Renal cortical epithelial cell (primary cell): ENCODE measurements at places on chromosomes 2 and 18. TPM values are rescaled to one million over a fixed set of nuclear protein-coding genes. Genes with fewer than 3 reads are reported as not detected.
A peak's percentile ranks its signal among the peaks of the same experiment; 100 is the strongest.

The MC5R gene
- not detected in 2 replicates for total RNA-seq

The CNDP1 gene
- total RNA-seq = under 0.01 and 0.05 TPM in 2 replicates

The STK11IP gene
- total RNA-seq = 12.7 and 18.7 TPM in 2 replicates

The ACMSD gene
- total RNA-seq = 3.3 and 21.7 TPM in 2 replicates

The CNRIP1 gene
- 1.6 and 2.9 TPM in 2 replicates for total RNA-seq

The DLGAP1 gene
- 1.7 and 7.2 TPM in 2 replicates for total RNA-seq

The SPOPL gene
- 15.6 and 20.9 TPM in 2 replicates for total RNA-seq

GRCh38 chr2:213253162-213253561 lies 31.1 kb upstream of the SPAG16 start:
- no peak for DNase-seq

DNA sequence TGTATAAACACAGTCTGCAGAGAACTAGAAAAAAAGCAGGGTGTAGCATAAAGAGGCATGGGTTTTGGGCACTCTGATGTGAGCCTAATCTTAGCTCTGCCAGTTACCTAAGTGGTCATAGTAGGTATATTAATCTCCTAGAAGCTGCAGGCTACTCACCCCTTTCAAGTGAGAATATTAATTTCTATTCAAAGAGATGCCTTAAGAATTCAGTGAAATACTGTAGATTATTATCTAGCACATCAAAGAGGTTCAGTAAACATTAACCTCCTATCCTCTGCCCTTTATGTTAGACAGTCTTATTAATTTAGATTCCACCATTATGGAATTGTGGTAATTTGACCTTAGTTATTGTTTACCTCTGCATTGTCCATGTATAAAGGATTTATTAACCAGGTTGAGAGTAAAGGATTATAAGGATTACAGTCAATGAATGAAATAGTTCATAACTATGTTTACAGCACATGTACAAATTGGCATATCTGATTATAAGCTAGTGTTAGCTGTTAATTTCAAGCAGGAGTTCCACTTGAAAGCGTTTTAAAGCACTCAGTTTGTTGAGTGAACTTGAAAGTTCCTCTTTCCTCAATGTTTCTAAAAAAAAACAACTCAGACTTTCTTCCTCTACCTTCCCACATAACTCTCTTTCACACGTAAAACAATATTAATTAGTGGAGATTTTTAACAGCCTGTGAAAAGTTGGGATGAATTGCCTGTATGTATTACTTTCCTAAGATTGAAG lies 150.6 kb upstream of the EPC2 start:
- DNase-seq = peak; percentile 20

- DNase-seq = no peak
These were observed 83.0 kb upstream of the TAF1B start for GRCh38 chr2:9760069-9760901.

DNA sequence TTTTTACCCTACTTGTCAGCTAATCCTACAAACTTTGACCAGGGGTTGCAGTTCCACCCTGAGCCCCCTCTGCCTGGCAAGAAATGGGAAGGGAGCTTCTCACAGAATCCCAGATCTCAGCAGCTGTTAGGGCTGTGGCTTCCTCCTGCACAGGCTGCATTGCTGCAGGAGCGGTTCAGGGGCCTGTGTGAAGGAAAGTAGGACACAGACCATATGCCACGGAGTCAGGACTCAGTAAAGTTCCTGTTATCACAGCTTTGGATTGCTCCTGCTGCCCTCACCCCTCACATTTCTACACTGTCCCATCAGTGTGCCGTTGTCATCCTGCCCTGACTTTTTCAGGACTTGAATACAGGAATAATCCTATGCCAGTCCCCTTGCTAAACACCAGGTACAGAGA lies 62.8 kb upstream of the SP3 start:
- no peak for DNase-seq

DNA sequence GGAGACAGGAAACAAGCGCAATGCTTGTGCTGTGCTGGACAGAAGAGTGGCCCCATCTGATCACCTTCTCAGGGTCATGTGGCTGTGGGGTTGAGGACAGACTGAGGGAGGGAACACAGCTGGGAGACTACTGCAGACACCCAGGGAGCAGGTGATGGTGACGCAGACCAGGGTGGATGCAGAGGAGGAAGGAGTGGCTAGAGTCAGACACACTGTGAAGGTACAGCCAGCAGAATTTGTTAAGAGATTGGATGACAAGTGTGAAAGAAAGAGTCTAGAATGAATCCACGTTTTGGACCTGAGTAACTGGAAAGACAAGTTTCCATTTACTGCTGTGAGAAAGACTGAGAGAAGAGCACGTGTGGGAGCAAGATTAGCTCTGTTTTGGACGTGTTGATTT lies 15.9 kb upstream of the POMC start:
- no peak for DNase-seq

DNA sequence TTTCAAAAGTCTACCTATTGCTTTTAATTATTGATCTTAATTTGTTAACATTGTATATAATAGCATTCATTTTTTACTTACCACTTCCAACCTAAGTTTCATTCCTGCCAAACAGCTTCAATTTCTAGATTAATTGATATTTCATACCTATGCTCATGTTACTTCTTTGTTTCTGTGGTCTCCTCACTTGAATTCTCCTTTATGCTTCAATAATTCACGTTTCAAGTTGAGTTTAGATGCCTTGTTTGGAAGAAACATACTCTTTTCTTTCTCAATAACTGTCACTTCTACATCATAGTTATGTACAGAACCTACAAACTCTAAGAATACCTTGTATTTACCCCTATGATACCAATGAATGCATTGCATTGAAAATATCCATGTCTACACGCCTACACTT lies 862.2 kb upstream of the LRATD1 start:
- no peak for DNase-seq

- no peak for DNase-seq
These were observed 81.8 kb downstream of the FASTKD2 start for GRCh38 chr2:206846981-206847834.

DNA sequence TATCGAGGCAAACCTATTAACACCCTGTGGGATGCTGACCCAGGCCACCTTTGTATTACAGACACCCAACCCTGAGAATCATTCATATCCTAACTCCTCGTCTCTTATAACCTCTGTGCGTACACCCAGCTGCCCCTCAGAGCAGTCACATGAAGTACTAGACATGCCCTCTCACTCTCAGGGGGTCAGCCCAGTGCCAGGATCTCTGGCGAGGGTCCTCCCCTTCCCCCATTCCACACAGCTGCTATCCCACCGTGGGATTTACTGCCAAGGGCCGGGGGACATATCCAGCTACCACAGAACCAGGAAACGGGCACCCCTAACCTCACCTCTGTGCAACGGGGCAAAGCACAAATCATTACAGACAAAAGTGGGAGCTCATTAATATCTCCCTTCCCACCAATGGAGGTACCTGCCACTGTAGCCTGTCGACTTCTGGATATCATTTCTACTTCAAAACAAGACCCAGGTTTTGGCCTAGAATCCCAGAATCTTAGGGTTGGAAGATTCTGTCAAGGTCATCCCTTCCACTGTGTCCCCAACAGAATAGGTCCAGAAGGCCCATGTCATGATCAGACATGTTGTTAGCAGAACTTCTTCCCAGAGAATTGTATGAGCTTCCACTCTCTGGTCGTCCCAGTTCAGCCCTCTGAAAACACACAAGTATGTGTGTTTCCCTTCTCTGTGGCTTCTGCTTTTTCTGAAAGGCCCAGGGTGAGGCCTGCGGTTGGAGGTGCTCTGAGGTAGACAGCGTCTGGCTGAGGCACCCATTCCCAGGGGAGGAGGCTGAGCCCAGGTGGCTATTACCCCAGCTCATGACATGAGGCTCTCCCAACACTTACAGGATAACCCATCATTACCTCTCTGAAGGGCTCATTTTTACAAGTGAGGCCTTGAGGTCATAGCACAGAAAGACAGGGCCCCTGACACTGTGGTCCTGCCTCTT lies 1.7 kb downstream of the TMBIM1 start:
- DNase-seq = no peak

DNA sequence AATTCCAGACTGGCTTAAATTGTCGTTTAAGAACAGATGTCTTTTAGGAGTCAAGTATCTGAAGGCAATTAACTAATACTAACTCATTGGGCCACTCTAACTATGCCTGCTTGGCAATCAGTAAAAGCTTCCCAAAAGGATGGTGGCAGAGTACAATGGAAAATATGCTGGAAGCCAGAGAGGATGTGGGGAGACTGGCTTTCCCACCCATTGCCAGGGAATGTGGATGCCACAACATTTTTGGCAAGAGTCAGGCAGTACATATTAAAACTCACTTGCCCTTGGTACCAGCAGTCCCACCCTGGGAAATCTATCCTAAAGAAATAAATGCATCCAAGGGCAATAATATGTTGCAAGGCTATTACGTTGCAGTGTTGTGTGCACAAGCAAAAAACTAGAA lies 74.0 kb upstream of the FZD7 start:
- DNase-seq = no peak

DNA sequence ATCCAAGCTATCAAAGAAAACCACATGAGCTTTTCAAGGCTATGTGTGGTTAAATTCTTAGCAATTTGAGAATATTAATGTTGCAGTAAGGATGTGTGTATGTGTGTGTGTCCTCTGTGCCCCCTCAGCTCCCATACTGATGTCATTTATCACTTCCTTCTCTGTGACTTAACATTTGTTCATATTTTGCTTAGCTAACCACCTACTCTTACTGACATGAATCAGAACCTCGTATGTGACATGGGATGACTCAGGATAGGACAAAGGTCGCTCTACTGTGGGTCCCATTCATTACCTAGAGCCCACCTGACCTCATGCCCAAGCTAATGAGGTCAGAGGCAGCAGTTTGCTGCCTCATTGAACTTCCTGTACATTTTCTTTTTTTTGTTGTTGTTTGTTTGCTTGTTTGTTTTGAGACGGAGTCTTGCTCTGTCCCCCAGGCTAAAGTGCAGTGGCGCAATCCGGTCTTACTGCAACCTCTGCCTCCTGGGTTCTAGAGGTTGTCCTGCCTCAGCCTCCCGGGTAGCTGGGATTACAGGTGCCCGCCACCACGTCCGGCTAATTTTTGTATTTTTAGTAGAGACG lies 36.3 kb downstream of the MOGAT1 start:
- DNase-seq = peak; percentile 54

GRCh38 chr2:150391779-150392178 lies 95.7 kb downstream of the RND3 start:
- DNase-seq = no peak

DNA sequence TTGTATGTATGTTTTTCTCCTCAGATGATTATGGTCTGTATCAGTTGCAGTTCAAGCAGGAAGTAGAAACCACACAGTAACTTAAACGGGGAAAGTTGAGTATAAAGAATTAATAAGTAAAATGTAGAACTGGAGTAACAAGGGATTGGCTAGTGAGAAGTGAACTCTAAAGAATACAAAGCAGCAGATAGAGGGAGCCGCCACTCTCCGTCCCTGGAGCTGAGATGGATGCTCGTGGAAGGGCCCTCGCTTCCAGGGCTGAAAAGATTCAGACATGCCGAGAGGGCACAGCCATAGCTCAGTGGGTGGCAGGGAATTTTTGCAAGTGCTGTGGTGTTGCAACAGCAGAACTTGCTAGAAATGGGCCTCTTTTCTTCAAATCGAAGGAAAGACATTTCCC lies 155.8 kb downstream of the COL6A3 start:
- no peak for DNase-seq

DNA sequence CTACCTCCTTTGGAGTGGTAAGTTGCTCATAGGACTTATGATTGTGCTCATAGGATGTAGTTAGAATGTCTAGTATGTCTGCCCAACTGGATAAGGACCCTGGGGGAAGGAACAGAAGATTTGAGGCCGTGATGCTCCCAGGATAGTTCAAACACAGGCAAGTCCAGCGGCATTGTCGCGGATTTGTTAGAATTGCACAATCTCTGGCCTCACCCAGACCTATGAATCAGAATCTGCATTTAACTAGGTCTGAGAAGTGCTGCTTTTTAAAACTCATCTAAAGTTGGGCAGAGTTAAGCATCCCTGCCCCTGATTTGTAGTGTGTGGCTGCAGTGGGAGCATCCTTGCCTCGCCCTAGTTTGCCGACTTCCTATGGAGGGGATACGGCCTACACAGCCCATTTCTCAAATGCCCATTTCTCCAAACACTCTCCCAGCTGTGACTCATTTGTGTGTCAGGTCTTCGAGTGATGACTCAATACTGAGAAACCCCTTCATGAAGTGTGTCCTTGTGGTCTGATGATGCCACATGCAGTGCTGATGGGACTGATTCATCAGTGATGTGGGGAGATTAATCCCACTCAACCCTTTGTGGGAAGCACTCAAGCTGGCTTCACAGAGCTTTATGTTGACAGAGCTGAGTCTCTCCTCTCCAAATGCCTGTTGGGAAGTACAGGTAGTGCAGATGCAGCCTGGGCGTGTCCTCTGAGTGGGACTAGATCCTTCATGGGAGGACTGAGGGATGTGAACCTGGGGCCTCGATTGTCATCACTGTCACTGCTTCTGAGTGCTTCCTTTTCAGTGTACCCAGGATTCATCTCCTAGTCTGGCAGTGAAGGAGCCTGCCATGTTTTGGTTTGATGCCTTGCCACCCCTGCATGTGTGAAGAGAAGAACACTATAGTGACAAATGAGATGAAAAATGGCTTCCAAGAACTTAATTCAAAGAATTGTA lies 18.7 kb downstream of the SMIM21 start:
- DNase-seq = peak; percentile 99

DNA sequence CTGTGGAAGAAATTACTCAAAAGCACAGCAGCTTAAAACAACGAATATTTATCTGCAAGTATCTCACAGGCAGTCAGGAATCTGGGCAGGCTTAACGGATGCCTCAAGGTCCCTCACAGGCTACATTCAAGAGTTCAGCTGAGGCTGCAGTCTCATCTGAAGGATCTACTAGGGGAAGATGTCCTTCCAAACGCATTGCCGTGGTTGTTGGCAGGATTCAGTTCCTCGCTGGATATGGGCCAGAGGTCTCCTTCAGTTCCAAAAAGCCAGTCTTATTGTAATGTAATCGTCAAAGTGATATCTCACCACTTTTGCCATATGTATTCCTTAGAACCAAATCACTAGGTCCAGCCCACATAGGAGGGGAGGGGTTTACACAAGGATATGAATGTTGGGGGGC lies 98.2 kb upstream of the EPAS1 start:
- DNase-seq = no peak
